NCI-H774 (cell line): ENCODE measurements at places on chromosomes 7 and 10.

DNA sequence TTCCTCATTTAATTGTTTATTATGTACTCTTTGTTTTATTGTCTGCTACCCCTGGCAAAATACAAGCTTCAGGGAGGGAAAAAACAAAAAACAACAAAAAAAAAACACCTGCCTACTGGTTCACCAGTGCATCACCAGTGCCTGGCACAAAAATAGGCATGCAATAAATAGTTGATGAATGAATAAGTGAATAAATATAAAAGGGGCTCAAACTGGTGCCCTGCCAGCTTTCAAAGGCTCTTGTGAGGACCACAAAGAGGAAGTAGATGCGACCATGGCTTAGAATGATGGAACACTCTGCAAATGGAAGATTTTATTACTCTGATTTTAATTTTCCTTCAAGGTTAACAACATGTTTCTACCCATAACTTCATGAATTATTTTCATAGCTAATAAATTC is 213.0 kb upstream of the INHBA start:
- DNase-seq: no peak

- DNase-seq: no peak
Measured at GRCh38 chr7:51229106-51229537, 87.5 kb downstream of the COBL start.

- DNase-seq: no peak
Measured at GRCh38 chr7:141700848-141701371, 1.1 kb downstream of the DENND11 start.

- DNase-seq: no peak
Measured at GRCh38 chr7:85516675-85517074, 329.8 kb upstream of the SEMA3D start.

DNA sequence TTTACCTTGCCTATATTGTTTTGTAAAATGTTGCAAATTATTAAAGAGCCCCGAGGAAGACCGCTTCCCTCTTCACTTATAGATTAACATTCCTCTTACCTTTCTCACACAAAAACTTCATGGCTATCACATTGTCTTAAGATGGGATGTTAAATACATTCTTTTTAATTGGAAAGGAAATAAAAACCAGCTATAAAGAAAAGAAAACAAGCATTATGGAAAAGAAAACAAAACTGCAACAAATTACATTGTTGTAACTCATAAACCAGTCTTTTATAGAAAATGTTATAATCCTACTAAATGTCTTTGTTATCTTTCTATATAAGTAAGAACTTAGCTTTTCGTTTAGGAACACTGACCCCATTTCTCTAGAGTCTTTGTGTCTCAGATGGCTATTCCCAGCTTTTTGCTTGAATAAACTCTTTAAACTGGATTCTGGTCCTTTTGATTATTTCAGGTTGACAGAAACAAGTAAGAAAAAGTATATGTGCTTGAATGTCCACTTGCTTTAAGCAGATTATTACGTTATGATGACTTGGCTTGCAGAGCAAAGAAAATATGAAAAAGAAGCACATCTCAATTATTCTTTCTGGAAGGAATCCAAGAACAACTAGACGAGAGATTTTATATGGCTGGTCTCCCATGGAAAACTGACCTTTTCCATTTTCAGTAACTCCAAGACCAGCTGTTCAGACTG is 128.2 kb downstream of the AKR1D1 start:
- no peak for DNase-seq

GRCh38 chr10:27558612-27559020 is 54.5 kb downstream of the RAB18 start:
- DNase-seq: no peak

GRCh38 chr10:77946084-77946483 is 19.5 kb upstream of the DLG5 start:
- DNase-seq: no peak

- DNase-seq: no peak
Measured at GRCh38 chr7:39269034-39269433, 291.3 kb downstream of the POU6F2 start.
